T-helper 9 cell (primary cell): ENCODE measurements at places on chromosomes 12 and 14.

DNA sequence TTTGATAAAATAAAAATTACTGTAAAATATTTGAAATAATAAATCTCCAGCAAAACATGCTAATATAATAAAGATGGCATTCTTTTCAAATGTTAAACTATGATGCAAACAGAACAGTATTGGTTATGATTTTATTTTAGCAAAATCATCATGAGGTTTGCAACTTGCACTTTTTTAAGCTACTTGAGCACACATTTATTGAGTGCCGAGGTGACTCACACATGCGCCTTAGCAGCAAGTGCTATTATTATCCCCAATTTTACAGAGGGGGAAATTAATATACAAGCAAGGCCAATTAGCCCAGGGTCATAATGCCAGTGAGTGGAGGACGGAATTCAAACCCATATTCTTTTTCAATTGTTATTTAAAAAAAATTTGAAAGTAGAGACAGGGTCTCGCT is 7.3 kb downstream of the DYRK4 start:
- DNase-seq: no peak

- DNase-seq: no peak
These were observed 460.1 kb downstream of the NAV3 start for GRCh38 chr12:78290606-78291345.

GRCh38 chr12:8453796-8454195 is 2.0 kb upstream of the CLEC6A start:
- DNase-seq: no peak

DNA sequence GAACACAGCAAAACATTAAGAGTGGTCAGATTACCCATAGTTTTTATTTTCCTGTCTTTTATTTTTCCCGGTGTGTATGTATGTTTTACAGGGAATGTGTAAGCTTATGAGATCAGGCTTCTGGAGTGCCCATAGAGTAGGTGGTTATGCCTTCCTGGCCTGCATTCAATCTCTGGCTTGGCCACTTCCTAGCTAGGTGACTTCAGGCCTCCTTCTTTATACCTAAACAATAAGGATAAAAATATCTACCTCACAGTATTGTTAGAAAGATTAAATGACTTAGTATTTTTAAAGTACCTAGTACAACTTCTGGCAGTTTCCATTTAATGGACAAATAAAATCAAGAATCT is 42.4 kb downstream of the ITPR2 start:
- no peak for DNase-seq

GRCh38 chr12:26195641-26196420 is 458 bp downstream of the SSPN start:
- DNase-seq: no peak

DNA sequence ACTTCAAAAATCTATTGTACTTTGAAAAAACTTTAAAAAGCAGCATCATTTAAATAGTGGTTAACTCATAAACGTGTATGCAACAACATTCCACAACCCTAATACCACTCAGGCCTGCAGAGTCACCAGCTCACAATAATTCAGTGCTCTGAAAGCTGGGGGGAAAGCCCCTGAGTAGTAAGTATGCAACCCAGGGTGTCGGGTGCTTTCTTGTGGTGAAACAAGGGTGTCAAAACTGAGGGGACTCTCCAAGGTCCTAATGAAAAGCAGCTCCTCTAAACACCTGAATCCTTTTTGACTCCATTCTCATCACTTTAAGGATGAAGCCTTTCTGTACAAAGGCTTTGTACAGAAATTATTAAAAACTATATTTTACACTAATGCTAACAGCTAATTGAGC is 33.7 kb downstream of the FGFR1OP2 start:
- peak; percentile 42 for DNase-seq

GRCh38 chr12:2154050-2154449 is 101.3 kb downstream of the CACNA1C start:
- no peak for DNase-seq

- DNase-seq: no peak
These were observed 30.5 kb downstream of the PPP2R5C start for GRCh38 chr14:101791919-101792572.

- DNase-seq: no peak
These were observed 5.4 kb downstream of the IFFO1 start for GRCh38 chr12:6550294-6551062.

GRCh38 chr12:75564398-75564797 is 53.0 kb upstream of the KRR1 start:
- DNase-seq: no peak

DNA sequence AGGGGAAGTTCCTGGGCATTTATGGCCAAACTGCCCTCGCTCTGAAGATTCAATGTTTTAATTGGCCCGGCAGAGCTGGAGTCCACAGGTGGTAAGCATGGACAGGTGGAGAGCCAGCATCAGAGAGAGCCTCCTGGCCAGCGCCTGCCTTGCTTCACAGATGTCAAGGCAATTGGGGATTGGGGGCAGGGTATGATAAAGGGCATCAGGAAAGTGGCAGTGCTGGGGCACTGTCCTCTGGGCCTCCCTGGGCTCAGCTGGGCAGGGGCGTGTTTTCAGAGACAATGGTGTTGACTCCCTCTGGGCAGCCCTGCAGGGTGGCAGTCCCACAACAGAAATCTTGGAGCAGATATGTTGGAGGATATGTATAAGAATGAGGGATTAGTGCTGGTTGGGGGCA is 237.3 kb downstream of the CACNA1C start:
- no peak for DNase-seq

DNA sequence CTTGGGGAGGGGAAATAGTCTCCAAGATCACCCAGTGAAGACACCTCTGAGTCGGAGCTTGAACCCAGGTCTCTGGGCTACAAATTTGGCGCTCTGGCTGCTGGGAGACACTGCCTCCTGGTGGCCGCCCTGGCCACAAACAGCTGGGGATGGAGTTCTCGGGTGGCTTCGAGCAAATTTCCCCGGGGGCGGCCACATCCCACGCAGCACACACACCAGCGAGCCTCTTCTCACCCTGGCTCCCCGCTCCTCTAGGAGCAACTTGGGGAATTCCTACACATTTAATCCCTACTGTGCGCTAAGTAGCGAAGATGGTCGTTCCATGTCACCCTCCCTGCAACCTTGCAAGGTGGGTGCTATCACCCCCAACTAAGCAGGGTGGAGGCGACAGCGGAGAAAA is 66.2 kb upstream of the BEGAIN start:
- peak; percentile 32 for DNase-seq

- DNase-seq: no peak
These were observed 27.2 kb downstream of the DMAC2L start for GRCh38 chr14:50339178-50339804.

- no peak for DNase-seq
These were observed 946 bp downstream of the RNU4-2 start for GRCh38 chr12:120290609-120291305.

DNA sequence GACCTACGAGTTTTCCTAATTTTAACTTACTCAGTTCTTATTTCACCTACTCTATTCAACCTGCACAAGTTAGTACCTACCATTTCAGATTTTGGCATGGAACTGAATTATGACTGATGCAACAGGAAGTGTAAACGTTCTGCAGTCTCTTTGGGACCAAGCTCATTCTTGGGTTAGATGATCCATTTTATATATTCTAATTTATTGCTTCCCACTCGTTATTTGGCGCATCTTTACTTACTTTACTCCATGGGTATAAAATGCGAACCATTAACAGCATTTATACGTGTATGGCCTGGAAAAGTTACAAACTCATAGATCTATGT is 1.0 kb upstream of the EML1 start:
- DNase-seq: no peak

- no peak for DNase-seq
These were observed 315.2 kb upstream of the G2E3 start for GRCh38 chr14:30243805-30244204.

GRCh38 chr12:40106202-40106533 is 287 bp upstream of the SLC2A13 start:
- no peak for DNase-seq

DNA sequence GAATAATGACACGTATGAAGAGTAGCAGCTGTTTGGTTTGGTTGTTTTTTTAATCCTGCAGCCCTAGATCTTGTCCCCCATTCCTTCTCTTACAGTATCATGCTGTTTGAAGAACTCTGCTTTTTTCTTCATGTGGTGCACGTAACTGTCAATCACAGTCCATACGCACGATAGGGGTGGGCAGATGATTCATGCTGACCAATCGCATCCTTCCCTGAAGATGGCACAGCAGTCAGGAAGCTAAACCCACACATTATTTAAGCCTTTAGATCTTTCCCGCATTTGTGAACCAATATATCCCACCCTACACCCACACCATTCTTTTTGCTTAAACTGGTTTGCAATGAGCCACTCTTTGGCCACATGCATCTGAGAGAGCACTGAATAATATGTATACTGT is 158.9 kb upstream of the PLEKHA5 start:
- DNase-seq: no peak

DNA sequence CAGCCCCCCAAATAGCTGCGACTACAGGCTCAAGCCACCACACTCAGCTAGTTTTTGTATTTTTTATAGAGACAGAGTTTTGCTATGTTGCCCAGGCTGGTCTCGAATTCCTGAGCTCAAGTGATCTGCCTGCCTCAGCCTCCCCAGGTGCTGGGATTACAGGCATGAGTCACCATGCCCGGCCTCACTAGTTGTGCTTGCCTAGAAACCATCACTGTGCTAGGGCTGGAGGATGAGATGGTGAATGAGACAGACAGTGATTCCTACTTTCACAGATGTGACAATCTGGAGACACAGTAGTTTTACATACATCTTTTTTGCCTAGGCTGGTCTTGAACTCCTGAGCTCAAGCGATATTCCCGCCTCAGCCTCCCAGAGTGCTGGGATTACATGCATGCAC is 7.5 kb upstream of the MSI1 start:
- DNase-seq: no peak

GRCh38 chr14:50964683-50965390 is 20.6 kb upstream of the PYGL start:
- DNase-seq: no peak

DNA sequence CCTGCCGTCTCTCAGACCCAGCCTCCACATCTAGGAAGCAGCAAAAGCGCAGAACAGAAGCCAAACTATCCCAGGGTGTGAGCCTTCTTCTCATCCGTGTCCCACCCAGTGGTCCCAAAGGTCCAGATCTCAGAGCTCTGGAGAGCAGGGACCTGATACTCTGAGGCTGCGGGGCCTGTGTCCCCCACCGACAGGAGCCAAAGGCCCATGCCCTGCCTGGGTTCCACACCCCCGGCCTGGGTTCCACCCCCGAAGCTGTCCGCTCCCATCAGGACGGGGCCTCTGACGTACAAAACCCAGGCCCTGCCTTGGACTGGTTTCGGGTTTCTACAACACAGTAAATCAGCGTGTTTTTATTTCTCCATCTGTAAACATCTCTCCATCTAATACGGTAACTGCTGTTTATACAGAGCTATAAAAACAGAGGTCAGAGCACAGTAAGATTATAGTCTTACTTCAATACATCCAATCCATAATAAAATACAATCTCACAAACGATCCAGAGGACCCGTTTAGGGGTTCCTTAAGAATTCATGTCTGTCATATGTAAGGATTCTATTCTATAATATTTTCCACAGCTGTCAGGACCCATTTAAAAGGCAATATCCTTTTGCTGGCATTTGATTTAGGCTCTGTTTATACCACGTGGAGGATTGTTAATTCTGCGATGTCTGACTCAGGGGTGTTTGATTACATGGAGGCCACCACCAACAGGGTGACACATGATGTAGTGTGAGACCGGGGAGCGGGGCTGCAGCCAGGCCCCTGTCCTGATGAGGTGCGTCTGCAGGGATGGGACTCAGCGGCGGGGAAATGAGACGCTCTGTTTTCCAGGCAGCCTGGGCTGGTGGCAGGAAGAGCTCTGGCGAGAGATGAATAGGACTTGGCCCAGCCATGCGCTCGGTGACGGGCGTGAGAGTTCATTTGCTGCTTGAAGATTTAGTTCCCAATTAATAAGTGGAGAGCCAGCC is 110.3 kb downstream of the DICER1 start:
- no peak for DNase-seq

DNA sequence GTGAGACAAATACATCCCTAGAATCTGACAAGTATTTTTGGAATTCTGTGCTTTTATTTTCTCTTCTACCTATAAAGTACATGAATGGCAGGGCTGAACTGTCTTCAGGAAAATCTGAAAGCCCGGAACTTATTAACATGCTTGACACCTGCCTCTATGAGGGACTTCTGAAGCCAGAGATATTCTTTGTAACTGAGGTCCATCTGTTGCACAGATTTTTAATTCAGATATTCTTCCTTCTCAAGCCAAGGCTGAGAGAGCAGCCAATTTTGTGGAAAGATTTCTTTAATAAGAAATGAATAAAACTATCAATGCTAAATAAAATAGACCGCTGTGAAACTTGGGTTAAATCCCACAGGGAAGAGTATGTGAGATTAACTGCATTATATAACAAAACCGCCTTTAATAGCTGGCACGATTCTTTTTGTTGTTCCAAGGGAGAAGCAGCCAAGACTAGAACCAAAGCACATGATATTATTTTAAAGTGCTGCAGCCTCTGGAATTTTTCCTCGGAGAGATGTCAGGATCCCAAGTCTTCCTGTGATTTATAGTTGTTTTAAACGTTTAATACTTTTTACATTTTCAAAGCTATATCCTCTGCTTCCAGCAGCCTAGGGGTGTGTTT is 148.9 kb downstream of the CRADD start:
- DNase-seq: no peak

GRCh38 chr12:40937891-40938290 is 245.7 kb downstream of the CNTN1 start:
- no peak for DNase-seq

DNA sequence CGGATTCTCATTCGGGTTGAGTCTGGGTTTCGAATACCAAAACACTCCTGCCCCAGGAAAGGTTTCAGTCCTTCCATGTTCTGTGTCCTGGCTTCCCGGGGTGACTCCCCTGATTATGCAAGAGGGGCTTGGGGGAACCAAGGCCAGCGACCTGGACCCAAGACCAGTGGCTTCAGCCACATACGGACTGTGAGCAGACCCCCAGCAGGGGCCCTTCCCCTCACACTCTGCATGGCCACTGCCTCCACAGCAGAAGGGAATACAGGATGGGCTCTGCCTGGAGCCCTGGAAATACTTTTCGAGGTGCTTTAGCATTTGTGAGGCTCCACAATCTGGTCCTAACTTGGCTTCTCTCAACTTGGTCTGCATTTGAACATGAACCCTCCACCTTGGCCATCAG is 19.1 kb downstream of the HDAC7 start:
- no peak for DNase-seq

GRCh38 chr14:80325688-80326087 is 114.4 kb upstream of the DIO2 start:
- no peak for DNase-seq

DNA sequence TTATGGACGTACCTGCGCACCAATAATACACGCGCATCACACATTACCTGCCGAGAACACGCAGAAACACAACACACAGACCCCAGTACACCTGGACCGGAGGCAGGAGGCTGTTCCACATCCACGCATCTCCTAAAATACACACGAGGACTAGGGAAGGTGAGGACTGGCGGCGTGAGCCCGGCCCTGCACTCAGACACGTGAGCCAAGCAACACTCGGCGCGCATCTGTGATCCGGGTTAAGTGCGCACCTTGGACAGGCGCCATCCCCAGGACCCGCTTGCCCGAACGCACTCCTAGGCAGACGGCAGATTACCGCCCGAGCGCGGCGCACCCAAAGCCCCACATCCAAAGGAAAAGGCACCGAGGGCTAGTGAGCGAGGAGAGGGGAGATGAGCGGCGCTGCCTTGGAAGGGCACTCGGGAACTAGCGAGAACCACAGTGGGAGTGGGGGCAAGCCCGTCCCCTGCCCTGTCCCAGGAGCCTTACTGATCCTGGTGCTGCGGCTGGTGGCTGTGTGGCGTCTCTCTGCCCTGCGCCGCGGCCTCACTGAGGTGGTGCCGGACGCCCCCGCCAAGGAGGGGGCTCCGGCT is 417 bp downstream of the GLS2 start:
- DNase-seq: no peak
